ENCODE measurements at places on chromosomes 5 and 9. TPM values are rescaled to one million over a fixed set of nuclear protein-coding genes. Genes with fewer than 3 reads are reported as not detected.

DNA sequence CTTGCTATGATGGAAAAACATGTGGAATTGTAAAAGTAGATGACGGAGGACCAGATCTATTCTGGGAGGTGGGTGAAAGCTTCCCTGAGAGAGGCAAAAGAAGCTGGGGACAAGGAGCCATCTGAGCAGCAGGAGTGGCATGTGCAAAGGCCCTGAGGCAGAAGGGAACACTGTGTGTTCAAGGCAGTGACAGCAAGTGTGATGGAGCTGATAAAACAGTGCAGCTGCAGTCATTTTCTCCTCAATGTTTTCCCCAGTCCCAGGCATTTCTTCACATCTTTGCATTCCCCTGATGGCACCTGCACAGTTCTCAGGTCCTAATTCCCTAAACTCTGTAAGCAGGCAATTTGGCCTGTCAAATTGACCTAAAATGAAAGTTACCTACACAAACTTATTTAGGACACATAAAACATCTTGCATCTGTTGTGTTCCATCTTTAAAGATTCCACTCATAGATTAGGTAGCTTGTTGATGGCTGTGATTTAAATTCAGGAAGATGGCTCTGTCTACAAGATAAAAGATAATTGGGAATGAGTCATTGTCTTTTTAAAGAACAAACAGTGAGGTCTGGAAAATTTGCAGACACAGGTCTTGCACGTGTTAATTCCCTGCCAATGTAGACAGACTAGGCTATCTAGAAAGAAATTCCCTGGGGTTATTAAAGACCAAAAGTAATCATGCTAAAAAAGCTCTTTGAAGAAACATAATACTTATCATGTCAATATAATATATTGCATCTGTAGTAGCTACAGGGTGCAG is 289.6 kb upstream of the SGCD start:
- DNase-seq: no peak

- DNase-seq: no peak
Measured at GRCh38 chr9:135711881-135712280, 9.9 kb downstream of the KCNT1 start.

GRCh38 chr9:116935149-116935897 is 248.2 kb downstream of the TRIM32 start:
- no peak for DNase-seq

DNA sequence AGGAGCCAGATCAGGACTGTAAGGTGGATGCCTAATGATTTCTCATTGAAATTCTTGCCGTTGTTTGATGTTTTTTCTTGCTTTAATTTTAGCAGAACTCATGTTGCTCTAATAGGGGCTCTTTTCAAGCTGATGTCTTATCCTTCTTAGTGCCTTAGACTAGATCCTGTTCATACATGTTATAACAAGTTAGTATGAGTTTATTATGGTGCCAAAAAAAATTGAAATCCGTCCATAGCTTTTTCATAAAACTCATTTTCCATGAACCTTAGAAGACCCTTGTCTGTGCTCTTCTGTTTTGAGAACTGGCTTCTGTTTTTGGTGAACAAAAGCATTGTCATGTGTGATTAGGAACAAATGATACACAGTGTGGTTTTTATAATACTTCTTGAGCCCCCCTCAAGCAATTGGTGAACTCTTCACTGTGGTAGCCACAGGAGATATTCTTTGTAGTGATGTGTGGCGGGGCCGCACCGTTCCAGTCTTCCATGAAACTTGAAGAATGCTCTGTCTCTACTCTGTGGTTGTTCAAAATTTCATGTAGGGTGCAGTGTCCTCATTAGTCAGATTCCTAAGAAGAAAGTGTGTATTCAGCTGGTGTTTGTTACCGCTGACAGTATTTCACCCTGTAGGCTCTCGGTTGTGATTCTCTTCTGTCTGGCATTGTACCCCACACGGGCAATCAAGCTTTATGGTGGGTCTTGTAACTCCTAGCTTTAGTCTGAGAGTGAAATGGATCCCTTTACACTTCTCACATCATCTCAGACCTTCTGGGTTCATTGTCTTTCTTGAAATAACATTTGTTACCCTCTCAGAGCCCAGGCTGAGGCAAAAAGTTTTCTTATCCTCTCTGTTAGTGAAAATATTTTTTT is 10.7 kb downstream of the OTULIN start:
- DNase-seq: peak; percentile 11

DNA sequence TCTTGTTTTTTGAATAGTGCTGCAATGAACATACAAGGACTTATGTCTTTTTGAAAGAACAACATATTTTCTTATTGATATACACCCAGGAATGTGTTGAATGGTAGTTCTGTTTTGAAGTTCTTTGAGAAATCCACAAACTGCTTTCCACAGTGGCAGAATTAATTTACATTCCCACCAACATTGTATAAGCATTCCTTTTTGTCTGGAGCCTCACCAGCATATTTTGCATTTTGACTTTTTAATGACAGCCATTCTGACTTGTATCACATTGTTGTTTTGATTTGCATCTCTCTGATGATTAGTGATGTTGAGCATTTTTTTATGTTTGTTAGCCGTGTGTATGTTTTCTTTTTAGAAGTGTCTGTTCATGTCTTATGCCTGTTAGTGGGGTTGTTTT is 524.9 kb downstream of the SEMA5A start:
- no peak for DNase-seq

DNA sequence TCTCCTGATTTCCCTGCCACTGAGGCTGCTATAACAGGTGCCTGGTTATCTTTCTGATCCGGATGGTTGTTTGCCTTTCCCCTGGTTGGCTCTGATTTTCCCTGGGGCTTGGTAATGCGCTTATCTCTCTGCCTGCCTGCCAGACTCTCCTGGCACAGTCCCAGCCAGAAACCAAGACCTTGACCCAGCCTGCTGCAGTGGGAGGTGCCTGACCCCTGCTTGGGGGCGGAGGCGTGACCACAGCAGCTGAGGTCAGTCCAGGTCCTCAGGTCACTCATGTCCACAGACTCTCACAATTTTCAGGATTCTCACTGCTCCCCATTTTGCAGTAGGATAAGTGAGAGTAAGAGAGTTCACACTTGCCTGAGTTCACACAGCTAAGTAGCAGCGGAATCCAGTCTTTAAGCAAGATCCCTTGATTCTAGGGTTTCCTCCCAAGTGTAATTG is 24.4 kb upstream of the SYNPO start:
- no peak for DNase-seq

GRCh38 chr5:115132465-115132864 is 37.2 kb downstream of the TRIM36 start:
- no peak for DNase-seq

DNA sequence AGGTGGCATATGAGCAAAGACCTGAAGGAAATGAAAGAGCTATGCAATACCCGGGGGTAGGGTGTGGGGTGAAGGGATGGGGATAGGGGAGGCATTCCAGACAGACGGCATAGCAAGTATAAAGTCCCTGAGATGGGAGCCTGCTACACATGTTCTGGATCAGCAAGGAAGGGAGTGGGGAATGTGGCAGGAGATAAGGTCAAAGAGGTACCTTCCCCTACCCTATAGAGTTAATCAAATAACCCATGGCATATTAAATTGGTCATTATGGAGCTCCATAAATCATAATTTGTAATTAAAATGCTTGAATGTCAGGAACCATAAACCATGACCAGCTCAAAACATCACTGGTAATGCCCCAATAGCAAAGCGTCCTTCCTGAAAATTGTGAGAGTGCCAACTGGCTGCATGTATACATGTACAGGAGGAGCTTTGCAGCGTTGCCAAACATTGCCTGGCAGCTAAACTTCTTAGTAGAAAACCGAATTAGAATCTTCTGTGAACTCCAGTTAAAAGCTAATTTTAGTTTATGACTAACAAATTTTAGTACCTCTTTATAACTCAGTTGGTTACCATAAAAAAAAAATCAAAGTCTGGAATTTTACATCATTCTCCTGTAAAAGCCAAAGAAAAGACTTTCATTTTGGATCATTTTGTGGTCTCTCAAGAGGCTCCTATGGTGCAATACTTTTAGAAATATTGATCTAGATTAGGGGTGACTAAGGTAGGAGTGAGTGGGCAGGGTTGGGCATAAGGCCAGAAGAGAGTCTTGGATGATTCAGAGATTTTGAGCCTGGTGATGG is 4.7 kb downstream of the DNAI1 start:
- DNase-seq: peak; percentile 66

DNA sequence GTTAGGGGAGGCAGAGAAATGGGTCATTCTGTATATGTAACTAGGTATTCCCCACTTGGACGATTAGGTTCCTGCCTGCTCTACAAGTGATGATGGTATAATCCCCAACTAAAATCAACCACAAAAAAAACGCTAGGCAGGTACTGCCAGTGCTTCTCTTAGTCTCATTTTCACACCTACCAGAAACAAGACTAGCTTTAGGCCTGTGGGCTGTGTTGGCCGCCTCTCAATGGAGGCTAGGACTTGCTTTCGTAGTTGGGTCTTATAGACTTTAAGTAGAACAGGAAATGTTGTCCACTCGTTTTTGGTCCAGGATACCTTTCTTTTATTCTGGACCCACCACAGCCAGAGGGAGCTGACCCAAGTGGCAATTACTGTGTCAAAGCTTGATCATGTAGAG is 111.8 kb downstream of the UNC13B start:
- no peak for DNase-seq

DNA sequence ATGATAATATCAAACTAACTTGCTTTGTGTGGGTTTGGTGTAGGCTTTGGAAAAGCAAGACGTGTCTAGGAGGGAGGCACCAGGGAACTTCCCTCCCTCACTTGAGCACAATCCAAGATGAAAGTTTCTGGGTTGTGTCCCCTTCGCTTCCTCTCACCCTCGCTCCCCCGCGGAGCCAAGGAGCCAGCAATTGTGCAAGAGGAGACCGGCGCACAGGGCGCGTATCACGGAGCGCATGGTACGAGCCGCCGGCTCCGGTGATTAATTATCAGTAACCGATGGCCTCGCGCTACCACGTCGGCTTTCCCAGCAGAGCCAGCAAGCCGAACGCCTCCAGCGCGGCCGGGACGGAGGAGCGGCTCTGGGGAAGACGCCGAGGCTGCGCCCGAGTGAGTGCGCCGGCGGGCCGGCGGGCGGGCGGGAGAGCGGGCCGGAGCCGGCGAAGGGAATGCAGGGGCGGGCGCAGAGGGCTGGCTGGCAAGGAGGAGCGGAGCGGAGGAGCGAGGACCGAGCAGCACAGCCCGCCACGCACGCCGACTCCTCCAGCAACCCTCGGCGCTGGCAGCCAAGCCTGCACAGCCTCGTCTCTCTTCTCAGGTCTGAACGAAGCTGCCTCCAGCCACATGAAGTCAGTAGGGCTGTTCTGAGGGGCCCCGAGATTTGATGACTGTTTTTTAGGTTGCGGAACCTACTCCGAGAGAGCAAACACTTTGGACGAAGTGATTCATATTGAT is 143.6 kb downstream of the BNC2 start:
- DNase-seq: peak; percentile 72

- DNase-seq: no peak
Measured at GRCh38 chr5:83026930-83027687, 50.1 kb downstream of the TMEM167A start.

- DNase-seq: no peak
Measured at GRCh38 chr9:87499424-87500017, 1.9 kb downstream of the DAPK1 start.

- DNase-seq: peak; percentile 48
Measured at GRCh38 chr5:72597456-72597948, 90.3 kb upstream of the ZNF366 start.

- DNase-seq: no peak
Measured at GRCh38 chr9:1929722-1930244, 85.4 kb upstream of the SMARCA2 start.

DNA sequence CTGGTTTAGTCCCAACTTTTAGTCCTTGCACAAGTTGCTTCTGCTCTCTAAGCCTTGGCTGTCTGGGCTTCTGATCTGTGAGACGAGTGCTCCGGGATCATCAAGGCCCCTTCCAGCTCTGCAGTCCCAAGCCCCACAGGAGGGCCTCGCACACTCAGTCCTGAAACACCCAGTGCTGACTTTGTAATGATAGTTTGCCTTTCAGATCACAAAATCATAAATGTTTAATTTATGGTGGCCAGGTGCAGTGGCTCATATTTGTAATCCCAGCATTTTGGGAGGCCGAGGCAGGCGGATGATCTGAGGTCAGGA is 95.9 kb upstream of the SLC25A48 start:
- DNase-seq: no peak

GRCh38 chr5:51278539-51278938 is 104.7 kb upstream of the ISL1 start:
- no peak for DNase-seq

- DNase-seq: no peak
Measured at GRCh38 chr5:127187706-127188105, 102.9 kb upstream of the MEGF10 start.

- no peak for DNase-seq
Measured at GRCh38 chr9:130345897-130346385, 80.4 kb downstream of the HMCN2 start.

DNA sequence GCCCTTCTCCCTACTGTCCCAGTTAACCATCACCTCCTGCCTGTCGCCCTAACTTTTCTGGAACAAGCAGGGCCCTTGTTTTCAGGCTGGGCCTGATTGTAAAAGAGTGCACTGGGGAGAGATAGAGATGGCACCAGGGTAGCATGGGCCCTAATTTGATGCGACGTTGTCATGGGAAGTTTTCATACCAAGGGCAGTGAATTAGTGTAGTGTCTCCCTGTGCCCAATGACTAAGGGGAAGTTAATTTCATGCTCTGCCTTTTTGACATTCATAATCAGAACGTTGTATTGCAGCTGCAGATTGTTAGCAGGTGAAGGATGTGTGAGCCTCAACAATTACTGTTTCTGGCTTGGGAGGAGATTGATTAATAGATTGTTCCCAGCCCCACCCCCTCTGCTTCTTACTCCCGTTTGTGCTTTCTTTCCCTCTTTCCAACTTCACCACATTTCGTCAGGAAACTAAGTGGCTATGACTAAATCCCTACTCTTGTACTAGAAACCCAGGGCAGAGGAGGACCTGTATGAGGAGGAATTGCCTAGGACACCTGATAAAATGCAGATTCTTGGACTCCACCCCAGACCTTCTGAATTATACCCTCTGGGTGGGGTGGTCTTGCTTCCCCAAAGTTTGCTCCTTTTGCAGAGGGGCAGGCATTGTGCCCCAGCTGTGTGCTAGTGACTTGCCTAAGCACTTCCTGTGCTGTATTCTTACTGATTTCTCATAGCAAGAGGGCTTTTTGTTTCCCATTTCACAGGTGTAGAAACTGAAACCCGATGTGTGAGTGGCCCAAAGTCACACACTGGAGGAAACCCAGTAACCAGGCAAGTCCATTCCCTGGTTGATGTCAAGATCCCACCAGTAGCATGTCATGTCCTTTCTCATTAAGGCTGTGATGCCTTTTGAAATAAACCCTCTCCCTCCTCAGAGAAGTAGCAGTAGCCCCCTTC is 56.3 kb downstream of the DAB2IP start:
- DNase-seq: no peak

GRCh38 chr5:34996261-34996660 is 51.5 kb downstream of the AGXT2 start:
- no peak for DNase-seq

- DNase-seq: no peak
Measured at GRCh38 chr5:90223756-90224155, 185.8 kb downstream of the CETN3 start.

- DNase-seq: no peak
Measured at GRCh38 chr5:61651195-61651594, 319.1 kb downstream of the ZSWIM6 start.

GPRIN1 gene
- polyA plus RNA-seq: 11.4 TPM

TAF11L5 gene
- not detected for polyA plus RNA-seq

CYSRT1 gene
- polyA plus RNA-seq: 1.0 TPM

LCP2 gene
- polyA plus RNA-seq: not detected

CCNI2 gene
- 0.19 TPM for polyA plus RNA-seq

ANKRD31 gene
- polyA plus RNA-seq: 0.01 TPM

GBGT1 gene
- 3.0 TPM for polyA plus RNA-seq

CPLANE1 gene
- 1.3 TPM for polyA plus RNA-seq

WDR31 gene
- 0.64 TPM for polyA plus RNA-seq
